ENCODE measurements at places on chromosomes 3 and 15.

- DNase-seq, result no peak
Observed at GRCh38 chr3:41882956-41883355, 78.9 kb downstream of the ULK4 start.

DNA sequence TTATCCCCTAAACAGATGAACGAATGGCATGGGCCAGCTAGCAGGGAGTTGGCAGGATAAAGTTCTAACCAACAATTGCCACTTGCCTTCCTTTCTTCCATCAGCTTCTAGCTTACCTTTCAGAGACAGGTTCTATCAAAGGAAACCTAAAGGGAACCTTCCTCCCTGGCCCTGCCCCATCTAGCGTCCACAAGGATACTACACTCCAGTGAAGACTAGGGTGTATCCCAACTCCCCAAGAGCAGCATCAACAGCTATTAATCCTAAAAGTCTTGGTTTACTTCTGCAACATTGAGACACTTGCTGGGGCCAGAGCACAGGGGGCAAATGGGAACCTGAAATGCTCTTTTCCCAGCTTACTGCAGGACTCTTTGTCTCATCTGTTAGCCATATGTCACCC, 37.0 kb upstream of the TMC3 start:
- no peak for DNase-seq

GRCh38 chr15:85443593-85444087, 63.2 kb downstream of the AKAP13 start:
- no peak for DNase-seq

GRCh38 chr3:188431553-188431952, 277.6 kb downstream of the LPP start:
- DNase-seq, result no peak

GRCh38 chr3:39196671-39197356, 4.4 kb upstream of the XIRP1 start:
- no peak for DNase-seq

DNA sequence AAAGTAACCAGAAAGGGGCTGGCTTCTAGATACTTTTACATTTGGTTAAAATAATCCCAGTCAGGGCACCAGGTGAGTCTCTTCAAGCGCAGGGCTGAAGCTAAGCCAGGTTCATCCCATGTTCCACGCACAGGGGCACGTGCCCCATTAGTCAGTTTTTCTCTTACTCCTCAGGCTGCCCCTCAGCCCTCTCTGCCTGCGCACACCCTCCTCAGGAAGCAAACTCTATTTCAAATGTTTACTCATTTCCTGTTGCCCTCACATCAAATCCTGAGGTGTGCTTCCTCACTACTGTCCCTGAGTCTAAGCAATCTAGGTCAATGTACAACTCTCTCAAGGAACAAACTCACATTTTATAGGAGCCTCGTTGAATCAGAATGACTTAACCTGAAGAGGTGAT, 48.5 kb downstream of the THBS1 start:
- peak; percentile 54 for DNase-seq

DNA sequence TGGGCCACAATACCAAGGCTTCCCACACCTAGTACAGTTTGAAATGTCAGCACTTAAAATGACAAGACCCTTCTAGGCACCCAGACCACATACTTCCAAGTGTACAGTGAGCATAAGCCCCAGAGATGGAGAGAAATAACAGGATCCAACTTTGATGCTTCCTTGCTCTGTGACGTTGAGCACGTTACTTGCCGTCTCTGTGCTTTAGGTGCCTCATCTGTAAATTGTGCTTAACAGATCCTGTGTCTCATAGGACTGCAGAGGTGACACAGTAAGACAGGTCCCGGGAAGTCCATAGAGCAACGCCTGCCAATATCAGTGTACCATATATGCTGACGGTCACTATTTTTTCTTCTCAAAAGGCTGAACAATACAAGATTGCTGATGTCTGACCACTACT, 59.1 kb downstream of the LRIG1 start:
- no peak for DNase-seq

- no peak for DNase-seq
Observed at GRCh38 chr15:40582726-40583246, 11.3 kb upstream of the KNL1 start.

GRCh38 chr3:120393243-120393642, 44.1 kb upstream of the LRRC58 start:
- no peak for DNase-seq

DNA sequence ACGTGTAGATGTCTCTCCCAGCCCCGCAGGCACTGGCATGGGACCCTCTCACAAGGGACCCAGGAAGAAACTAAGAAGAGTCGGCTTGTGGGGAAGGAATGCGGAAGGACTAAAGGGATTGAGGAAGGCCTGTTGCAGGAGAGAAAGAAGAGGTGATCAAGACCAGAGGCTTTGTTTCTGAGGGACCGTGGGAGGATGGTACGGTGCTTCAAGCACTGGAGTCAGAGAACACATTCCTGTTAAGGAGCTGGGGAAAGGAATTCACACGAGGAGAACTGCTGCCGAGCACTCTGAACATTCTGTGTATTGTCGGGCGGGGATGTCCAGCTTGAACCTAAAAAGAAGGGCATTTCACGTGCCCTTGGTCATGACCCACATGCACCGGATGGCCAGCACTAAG, 91.4 kb downstream of the TAMM41 start:
- no peak for DNase-seq

DNA sequence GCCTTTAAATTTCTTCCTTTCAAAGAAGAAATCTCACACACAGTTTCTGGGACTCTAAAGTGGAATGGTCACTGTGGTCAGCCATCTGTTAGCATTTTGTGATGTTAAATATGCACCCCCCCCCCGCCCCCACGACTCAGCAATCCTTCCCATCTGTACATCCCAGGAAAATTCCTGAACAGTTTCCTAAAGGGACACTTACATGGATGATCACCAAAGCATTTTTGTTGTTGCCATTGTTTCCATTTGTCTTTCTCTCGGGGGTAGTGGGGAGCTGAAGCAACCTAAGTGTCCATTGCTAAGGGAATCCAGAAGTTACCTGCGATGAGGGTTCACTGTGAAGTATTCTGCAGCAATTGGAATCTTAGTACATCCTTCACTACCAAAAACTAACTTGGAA, 71.4 kb downstream of the TAFA4 start:
- no peak for DNase-seq

- no peak for DNase-seq
Observed at GRCh38 chr15:49406352-49407118, 16.5 kb upstream of the FGF7 start.

DNA sequence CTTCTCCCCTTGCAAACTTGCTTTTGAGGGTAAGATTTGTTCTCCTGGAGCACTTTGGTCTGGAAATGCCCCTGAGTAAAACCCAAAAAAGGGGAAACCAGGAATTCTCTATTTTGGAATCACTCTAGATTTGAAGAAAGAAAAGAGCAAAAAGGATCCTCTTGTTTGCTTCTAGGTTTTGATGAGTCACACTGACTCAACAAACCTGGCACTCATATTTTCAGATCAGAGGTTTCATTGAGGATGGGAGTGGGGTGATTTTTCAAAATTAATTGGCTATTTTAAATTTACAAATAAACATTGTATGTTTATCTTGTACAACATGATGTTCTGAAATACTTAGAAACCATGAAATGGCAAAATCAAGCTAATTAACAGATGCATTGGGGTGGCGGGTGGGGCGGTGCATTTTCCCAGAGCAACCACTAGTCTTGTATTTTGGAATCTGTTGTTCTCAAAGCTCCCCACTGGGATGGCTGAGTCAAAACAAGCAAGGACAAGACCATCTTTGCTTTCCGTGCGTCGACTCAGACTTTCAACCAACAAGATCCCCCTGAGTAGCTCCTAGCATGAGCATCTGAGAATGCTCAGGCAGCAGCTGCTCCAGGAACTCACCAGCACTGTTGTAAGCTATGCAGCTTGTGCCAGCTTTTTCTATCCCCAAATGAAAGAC, 451.4 kb downstream of the WDR72 start:
- DNase-seq, result no peak
